Neural crest cell (in vitro differentiated cells): ENCODE measurements at places on chromosomes 7 and 10. TPM values are rescaled to one million over a fixed set of nuclear protein-coding genes. Genes with fewer than 3 reads are reported as not detected.
A peak's percentile ranks its signal among the peaks of the same experiment; 100 is the strongest.

DNA sequence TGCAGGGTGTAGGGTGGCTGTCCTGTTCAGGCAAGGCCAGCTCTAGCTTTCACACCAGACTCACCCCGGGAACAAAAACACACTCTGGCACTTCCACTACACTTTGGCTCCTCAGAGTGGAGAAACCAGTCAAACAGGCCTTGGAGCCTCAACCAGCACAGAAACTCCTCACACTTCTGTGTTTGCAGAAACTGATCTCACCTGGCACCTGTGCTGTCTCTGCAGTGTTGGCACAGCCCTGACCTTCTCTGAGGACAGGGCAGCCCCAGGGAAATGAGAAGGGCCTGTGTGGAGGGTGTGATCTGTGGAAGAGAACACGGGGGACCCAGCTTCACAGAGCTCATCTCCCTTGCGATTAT lies 4.1 kb upstream of the CALML5 start:
- H3K4me3 ChIP-seq = no peak overlapping the region
- no peak for DNase-seq
- H3K4me1 ChIP-seq = peaks cover 4% of the 10 kb centered on the region
- no peaks in the 10 kb centered on the region for H3K27me3 ChIP-seq

- peaks cover 4% of the 10 kb centered on the region for H3K4me1 ChIP-seq
- no peak for DNase-seq
- H3K27ac ChIP-seq = no peak overlapping the region
- no peaks in the 10 kb centered on the region for H3K36me3 ChIP-seq
Measured at GRCh38 chr10:90020506-90020905, 319.1 kb downstream of the KIF20B start.

DNA sequence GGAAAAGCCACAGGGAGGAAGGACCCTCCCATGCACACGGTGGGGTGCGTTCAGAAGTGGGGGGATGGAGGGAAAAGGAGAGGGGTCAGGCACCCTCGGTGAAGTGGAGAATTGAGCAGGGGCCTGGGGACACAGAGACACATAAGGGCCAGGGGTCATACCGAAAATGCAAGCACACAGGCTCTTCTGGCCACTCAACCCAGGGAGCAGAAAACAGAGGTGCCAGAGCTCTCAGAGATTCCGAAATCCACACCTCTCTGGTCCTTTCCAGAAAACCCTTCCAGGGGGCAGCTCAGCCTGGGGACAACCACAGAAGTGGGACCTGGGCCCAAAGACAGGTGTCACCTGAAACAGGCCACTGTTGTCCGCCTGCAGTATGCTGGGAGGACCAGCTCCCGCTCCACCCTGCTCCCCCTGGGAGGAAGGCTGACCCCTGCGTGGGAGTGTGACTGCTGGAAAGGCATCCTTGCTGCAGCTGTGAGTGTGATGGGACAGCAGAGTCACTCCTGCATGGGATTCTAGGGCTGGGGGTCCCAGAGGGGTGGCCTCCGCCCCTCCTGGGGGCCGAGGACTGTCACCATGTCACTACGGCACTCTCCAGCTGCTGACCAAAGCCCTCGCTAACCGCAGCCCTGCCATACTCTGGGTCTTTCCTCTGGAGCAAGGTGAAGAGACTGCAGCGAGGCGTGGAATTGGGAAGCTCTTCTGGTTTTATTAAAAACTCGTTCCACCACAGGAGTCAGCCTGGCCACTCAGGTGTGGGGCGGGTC lies 63.1 kb downstream of the TMEM209 start:
- peak overlapping the region; percentile 96 for H3K27ac ChIP-seq
- no peaks in the 10 kb centered on the region for H3K27me3 ChIP-seq
- no peak for DNase-seq
- no peaks in the 10 kb centered on the region for H3K36me3 ChIP-seq

- H3K27ac ChIP-seq = no peak overlapping the region
- no peaks in the 10 kb centered on the region for H3K27me3 ChIP-seq
- no peaks in the 10 kb centered on the region for H3K36me3 ChIP-seq
- DNase-seq = peak; percentile 6
Measured at GRCh38 chr10:87734987-87735827, 75.5 kb downstream of the PAPSS2 start.

TRIM50 gene
- not detected in 2 replicates for total RNA-seq

FZD1 gene
- 9.2 and 9.5 TPM in 2 replicates for total RNA-seq

CSTF2T gene
- total RNA-seq = 34.0 and 35.3 TPM in 2 replicates

ANKRD2 gene
- not detected in 2 replicates for total RNA-seq

GOLGA7B gene
- total RNA-seq = 0.30 and 0.36 TPM in 2 replicates
